ENCODE measurements at places on chromosomes 7 and 10.
A peak's percentile ranks its signal among the peaks of the same experiment; 100 is the strongest.

DNA sequence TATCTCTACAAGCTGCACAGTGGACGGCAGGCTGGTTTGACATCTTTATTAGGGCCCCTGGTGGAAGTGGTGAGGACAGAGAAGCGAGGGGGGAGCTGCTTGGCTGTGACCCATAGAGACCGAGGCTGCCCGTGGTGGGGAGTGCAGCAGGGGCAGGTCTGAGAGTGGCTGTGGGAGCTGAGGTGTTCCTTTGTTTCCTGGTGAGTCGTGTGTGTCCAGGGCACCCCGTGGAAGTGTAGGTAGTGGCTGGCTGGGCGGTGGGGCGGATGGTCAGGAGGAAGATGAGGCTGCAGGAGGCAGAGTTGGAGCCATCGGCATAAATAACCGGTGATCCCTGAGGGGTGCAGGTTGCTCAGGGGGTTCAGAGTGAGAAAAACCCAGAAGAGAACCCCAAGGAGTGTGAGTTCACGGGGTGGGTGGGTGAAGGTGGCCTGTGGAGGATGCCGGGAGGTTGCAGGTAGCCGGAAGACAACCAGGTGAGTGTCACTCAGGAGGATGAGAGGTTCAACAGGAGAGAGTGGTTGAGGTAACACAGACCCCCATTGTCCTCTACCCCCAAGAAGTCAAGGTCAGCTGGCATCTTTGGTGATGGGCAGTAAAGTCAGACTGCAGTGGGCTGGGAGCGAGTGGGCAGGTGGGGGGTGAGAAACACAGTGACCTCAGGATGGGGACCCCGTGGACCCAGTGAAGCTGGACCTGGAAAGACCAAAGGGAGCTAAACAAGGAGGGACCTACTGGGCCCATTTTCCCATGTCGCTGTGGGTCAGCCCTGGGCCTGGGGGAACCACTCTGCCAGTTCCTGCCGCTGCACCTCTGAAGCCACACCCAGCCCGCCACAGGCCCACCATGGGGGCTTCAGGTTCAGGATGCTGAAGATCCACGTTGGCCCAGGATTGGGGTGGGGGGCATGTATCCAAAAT, 7.8 kb downstream of the ATP6V0E2 start:
- DNase-seq, result no peak

DNA sequence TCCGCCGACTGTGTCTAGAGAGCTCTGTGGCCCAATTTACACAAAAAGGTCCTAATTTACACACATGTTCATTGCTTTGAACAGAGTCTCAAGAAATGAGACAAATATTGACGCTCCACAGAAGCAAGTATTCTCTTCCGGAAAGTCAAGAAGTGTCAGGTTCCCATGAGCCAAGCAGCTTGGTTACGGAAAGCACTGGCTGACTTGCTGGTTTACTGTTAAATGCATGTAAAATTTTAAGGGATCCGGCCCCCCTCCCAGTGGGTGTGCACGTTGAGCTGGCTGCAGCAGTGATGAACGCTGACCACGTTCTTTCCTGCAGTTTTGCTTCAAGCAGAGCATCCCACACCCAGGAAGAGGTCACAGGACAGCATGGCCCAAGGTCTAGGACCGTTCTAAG, 76.8 kb downstream of the DIP2C start:
- no peak for DNase-seq

DNA sequence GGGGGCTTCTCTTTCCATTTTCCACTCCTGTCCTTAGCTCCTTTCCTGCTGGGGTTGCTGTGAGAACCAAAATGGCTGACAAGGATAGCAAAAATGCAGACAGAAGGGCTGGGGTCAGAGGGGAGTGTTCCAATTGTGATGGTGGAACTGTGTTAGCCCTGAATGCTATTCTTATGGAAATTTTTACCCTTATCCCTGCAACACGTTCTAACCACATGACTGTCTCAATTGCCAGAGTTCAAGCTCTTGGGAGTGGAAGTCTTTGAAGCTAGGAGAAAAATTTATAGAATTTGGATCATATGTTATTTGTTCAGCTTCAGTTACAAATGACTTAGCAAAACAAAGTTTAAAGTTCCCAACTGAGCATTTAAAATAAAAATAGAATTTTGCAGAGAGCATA, 134.1 kb downstream of the ADCYAP1R1 start:
- no peak for DNase-seq

DNA sequence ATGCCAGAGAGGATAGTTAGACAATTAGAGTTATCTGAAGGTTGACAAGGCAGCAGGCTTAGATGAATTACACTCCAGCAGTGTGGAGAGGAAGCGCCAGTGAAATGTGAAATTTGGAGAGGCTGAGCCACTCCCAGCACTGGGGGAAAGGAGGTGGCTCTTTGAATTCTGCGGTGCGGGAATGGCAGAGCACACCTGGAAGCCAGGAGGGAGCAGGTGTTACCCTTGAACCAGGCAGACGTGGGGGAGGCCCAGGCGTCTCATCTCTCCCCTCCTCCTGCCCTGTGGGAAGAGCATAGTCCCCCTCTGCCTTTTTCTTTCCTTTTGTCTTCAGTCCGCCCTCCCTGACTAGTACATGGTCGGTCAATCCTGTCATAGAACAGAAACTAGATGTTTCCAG, 203.1 kb downstream of the DPP6 start:
- DNase-seq, result no peak

- DNase-seq, result no peak
Observed at GRCh38 chr7:108347616-108348015, 108.6 kb downstream of the NRCAM start.

GRCh38 chr10:92175164-92175563, 115.7 kb downstream of the CPEB3 start:
- DNase-seq, result no peak

- DNase-seq, result no peak
Observed at GRCh38 chr7:24428676-24429075, 144.6 kb upstream of the PALS2 start.

GRCh38 chr10:126969310-126969709, 64.1 kb downstream of the DOCK1 start:
- DNase-seq, result no peak

- DNase-seq, result no peak
Observed at GRCh38 chr10:48554656-48555055, 50.2 kb downstream of the ARHGAP22 start.

- DNase-seq, result no peak
Observed at GRCh38 chr7:11616466-11616865, 215.5 kb downstream of the THSD7A start.

DNA sequence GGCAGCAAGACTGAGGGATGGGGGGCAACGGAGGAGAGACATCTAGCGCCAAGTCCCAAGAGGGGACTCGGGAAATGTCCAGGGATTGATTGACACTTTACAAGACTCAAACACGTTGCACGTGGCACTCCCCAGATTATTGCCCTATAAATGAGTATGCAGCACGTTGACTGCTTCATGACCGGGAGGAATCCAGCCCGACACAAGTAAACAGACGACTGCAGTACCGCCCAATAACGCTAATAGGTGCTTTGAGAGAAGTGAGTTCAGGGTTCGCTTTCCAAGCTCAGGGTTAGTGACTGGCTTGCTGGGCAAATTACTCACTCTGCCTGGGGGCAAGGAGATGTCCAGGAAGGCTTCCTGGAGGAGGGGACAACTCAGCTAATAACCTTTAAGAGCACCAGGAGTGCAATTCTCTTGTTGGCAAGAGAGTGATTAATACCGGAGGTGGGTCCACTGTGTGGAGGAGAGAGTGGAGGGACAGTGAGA, 73.3 kb upstream of the MYL10 start:
- no peak for DNase-seq

DNA sequence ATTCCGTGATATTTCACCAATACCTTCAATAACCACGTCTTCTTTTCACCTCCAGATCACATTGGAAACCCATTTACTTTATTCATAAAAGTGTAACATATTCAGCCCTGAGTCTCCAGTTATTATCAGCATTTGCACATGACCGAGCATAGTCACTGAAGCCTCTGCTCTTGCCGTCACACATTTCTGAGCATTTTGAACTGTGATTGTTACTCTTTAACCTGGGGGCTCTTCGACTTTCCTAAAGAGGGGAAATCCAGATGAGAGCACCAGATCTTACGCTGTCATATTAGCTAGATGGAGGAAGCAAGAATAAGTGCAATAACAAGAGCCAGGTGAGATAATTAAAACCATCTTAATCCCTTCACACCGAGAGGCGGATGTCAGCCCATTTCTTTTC, 260.0 kb upstream of the NRP1 start:
- no peak for DNase-seq

DNA sequence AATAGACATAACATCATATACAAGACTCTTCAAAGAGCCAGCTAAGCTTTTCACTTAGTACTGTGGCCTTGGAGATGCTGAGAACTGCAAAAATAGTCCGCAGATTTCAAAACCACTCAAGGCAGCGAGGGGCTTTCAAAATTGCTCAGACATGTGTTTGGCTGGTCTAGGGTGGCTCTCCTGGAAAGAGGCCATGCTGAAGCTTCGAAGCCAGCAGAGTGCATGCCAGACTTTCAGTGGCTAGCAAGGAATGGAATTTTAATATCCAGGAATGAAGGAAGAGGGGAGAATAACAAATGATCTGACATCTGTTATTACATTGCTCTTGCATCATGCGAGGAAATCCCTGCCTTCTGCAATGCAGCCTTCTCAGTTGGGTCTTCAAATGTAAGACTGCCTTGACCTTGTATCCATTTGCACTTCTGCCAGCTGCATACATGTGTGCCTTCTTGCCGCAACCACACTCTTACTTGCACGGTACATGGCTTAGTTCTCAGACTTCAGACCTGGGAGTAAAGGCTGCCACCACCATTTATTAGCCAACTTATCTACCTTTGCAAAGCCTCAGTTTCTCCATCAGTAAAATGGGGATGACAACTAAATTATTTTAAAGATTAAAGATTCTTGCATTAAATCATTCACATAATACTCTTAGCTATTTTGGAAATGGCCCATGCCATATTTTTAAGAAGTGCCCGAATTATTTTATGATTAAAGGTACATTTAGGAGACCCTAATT, 55.9 kb downstream of the ITIH5 start:
- DNase-seq, result peak; percentile 61

DNA sequence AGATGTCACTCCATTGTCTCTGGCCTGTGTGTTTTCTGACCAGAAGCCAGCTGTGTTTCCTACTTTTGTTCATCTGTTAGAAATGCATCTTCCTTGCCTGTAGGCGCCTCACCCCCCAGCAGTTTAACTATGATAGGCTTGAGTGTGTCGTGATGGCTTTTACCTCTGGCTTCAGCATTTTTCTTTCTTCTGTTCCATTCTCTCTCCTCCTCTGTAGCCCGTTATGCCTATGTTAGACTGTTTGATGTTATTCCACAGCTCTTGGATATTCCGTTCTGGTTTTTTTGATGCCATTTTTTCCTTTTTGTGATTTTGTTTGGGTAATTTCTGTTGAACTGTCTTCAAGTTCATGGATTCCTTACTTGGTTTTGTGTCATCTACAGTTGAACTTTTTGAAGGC, 17.9 kb downstream of the MMP21 start:
- no peak for DNase-seq

GRCh38 chr7:11345621-11346020, 371.9 kb downstream of the PHF14 start:
- DNase-seq, result no peak

DNA sequence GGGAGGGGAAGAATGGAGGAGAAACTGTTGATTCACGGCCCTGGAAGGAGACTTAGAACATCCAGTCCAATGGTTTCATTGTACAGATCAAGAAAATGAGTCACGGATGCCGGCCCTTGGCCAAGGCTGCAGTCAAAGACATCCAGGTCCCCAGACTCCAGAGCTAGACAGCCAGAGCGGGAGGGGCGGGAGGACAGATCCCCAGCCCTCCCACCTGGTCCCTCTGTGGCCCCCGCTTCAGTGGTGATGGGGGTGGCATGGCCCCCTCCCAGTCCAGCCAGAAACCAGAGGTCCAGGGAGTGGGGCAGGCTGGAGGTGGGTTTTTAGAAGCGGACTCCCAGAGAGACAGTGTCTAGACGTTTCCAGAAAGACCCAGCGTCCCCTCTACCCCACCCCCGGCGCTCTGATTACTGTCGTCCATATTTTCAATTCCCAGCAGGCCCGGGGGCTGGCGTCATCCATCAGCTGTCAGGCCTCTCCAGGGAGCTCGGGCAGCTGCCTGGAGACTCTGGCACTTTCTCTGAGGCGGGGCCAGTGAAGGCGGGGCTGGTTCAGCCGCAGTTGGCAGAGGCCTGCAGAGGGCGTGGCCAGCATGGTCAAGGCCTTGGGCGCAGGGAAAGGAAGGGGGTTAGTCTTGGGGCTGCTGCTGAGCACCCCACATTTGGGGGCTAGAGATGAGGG, 8.0 kb upstream of the HSPB1 start:
- DNase-seq, result peak; percentile 99

DNA sequence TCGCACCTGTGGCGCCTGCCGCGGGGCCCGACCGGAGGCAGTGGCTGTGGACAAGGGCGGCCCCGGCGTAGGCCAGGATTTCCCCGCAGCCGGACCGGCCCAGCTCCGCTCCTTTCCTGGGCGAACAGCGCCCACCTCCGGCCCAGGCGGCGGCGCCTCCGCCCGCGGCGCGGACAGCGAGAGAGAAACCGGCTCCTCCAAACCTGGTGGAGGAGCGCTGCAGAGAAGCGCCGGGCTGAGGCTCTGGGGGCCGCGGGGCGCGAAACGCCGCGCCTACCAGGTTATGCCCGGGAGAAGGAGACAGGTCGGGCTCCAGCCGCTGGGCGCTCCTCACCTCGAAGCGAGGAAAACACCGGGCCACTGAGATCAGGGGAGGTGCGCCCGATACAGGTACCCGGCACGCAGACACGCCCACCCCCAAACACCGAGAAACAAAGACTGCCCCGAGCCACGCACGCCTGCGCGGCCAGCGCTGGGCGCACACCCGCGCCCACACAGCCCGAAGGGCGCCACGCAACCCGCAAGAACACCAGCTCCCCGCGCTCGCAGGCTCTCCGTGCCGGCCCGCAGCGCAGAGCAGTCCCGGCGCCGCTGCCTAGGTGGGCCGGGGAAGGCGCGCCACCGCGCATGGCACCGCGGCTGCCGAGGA, 3.3 kb downstream of the GRID1 start:
- DNase-seq, result peak; percentile 9

GRCh38 chr10:59456199-59456598, 93.8 kb upstream of the FAM13C start:
- no peak for DNase-seq

DNA sequence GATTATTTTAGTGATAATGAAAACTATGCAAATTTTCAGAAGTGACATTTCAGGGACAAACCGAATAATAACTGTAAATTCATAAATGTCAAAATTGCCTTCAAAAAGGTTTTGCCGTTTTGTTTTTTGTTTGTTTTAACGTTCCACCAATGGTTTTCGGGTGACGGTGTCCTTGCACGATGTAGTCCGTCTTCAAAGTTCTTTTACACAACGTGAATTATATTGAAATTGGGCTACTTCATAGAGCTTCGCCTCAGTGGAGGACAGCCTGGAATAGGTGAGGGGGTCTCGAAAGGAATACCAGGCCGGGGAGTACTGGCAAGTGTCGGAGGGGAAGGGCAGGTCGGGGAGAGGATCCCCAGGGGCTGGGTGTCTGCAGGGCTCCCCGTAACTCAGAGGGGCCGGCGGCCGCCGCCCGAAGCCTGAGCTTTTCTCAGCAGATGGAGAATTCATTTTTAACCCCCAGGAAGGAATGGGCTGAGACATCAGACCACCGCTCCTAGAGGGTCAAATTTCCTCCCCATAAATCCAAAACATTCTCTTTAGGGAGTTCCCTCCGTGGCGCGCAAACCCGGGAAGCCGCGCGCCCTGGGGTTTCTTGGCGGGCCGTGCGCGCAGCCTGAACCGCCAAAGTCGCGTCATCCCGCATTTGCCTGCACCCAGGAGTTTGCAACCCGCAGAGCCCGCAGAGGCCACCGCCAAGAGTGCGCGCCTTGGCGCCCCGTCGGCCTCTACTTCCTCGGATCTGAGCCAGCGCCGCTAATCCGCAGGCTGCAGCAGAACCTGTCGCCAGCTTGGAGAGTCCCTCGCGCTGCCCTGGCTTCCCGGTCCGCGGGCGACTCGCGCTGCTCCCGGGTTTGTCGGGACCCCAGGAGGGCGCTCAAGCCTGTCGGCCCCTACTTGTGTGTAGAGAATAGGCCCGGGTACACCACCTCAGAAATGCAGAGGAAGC, 17.3 kb upstream of the EVX1 start:
- DNase-seq, result no peak

Data from gastrocnemius medialis (tissue), 4 donors.